ENCODE measurements at places on chromosomes 13 and 19.
A peak's percentile ranks its signal among the peaks of the same experiment; 100 is the strongest.

DNA sequence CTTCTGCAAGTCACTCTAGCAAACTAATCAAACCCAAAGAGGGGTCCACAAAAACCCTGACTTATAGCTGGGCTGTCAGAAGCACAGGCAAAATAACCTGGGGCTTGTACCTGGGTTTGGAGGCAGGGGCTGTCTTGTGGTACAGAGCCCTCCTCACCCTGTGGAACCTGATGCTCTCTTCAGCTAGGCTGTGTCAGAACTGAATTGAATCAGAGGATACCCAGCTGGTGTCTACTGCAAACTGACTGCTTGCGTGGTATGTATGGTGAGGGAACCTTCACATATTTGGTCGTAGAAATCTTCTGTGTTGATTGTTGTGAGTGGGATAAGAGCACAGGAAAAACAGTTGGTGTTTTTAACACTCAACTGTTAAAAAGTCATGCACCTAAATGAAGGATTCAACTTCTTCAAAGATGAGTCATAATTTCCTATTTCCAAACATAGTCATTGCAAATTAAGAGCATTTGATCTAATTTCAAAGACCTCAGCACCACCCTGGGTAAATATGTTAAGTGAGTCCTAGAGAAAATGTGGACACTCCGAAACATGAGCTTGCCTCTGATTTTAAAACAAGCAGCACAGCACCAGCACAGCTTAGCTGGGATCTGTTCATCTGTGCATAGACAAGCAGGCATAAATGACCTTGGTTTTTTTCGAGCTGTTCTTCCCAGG lies 840.2 kb downstream of the UQCRFS1 start:
- DNase-seq = no peak

GRCh38 chr13:48853728-48854102 lies 122.0 kb upstream of the FNDC3A start:
- peak; percentile 61 for DNase-seq

DNA sequence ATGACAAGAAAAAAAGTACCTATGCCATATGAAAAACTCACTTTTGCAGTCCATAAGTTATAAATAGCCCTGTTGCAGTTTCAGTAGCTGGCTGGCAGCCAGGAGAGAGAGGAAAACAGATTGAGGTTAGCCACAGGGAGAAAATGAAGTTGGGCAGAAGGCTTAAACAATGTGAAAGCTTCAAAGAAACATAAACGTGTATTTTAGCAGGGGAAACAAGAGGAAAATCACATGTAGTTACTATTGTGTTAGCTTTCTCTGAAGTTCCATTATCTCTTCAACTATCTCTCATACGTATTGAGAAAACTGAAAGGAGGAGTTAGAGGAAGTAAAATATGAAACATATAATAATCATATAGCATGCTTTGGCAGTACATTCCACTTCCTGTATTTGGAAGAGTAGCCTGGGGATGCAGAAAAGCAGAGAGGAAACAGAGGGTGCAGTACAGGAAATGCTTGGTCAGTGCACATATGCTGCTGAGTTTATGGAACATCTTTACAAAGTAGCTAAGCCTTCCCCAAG lies 1551.1 kb downstream of the EFNB2 start:
- peak; percentile 77 for DNase-seq

DNA sequence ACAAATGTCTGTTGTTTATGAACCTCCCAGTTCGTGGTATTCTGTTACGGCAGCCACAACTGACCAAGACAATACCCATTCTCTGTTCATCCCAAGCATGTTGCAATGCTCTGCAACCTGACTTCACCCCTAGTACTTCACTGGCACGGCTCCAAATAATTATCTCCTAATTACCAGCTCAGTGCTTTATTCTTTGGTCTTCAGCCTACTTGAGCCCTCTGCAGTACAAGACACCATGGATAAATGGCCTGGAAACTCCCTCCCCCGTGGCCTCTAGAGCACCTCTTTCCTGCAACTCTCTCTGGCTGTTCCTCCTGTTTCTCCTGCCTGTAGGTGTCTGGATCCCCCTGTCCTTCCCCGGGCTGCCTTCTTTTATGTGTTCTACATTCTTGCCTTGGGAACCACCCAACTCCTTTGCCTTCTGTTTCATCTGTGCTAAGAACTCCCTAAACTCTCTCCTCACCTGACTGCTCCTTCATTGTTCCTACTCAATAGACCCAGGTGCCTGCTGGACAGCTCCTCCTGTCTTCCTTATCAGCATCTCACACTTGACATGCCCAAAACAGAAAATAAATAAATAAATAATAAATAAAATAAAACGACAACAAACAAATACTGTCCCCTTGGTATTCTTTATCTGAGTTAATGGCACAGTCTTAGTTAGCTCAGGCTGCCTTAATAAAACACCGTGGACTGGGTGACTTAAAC lies 200.4 kb upstream of the IPO5 start:
- DNase-seq = no peak

GRCh38 chr13:44249431-44249836 lies 124.2 kb upstream of the SERP2 start:
- peak; percentile 75 for DNase-seq

GRCh38 chr13:101978552-101979315 lies 423.1 kb downstream of the FGF14 start:
- no peak for DNase-seq

DNA sequence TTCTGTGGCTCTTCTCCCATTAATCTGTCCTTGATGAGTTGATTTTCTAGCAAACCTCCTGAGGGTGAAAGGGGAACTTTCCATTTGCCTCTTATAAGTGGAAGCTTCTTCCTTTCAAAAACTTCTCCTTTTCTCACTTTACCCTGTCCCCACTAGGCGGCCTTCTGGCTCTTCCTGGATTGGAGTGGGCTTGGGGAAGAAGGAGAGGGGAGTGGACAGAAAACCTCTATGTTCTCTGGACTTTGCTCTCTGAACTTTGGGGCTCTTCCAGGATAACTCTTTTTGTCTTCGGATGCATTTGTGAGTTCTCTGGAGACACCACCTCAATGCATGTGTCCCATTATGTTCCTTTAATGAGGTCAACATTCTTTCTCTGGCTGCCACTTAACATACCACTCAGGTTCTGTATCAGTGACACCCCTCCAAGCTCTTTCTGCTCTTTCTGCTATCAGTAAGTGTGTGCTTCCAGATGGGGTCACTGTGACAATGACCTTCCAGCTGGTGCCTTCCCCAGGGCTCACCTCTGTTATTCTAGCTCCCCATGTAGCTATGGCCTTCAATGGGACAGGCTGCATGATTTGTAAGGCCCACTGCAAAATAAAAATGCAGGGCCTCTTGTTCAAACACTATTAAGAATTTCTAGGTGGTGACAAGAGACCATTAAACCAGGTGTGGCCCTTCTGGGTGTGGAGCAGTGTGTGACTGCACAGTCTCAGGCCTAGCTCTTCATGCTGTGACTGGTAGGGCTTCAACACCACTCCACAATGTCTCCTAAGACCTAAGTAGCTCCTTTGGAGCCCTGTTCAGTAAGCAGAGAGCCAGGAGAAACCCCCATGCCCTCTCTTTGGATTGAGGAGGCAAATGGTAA lies 389.2 kb downstream of the EFNB2 start:
- DNase-seq = no peak

DNA sequence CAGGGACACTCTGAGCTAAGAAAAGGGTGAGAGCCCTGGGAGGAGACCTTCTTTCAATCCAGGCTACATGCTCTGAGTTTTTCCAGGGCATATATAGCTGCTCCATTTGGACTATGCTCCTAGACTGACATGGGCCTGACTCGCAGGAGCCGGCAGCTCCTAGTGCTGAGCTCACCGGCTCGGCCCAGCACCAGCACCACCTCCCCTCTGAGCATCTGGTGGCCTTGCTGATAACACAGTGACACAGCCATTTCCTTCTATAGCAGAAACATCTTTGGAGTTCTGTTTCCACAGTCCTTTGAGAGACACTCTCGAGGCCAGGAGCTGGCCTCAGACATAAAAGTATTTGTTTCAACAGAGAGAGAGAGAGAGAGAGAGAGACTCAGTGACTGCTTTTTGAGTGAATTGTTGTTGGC lies 184.9 kb downstream of the TM9SF2 start:
- DNase-seq = peak; percentile 66

- no peak for DNase-seq
Observed at GRCh38 chr13:78764665-78765064, 105.7 kb upstream of the OBI1 start.

- DNase-seq = no peak
Observed at GRCh38 chr13:95192998-95193397, 108.3 kb downstream of the ABCC4 start.

- DNase-seq = no peak
Observed at GRCh38 chr13:97478247-97478646, 44.3 kb downstream of the RAP2A start.

DNA sequence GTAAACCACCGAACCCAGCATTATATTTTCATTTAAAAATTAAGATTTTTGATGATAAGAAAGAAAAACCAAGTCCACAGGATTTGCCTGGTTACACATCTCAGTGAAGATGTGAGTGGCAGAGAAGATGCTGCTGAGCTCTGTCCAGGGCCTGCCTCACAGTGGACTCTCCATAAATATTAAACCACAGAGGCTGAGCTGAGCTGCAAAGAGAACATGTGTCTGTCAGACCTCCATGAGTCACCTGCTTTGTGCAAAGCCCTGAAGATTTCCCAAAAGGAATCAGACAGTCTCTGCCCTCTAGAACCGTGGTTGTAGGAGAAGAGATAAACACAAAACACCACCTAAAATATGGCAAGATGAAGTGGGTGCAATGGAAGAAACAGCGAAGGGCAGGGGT lies 127.2 kb upstream of the TSC22D1 start:
- peak; percentile 73 for DNase-seq

- peak; percentile 79 for DNase-seq
Observed at GRCh38 chr13:35923347-35923746, 207.8 kb downstream of the DCLK1 start.

GRCh38 chr19:57900311-57900710 lies 11.5 kb upstream of the ZNF814 start:
- DNase-seq = no peak

DNA sequence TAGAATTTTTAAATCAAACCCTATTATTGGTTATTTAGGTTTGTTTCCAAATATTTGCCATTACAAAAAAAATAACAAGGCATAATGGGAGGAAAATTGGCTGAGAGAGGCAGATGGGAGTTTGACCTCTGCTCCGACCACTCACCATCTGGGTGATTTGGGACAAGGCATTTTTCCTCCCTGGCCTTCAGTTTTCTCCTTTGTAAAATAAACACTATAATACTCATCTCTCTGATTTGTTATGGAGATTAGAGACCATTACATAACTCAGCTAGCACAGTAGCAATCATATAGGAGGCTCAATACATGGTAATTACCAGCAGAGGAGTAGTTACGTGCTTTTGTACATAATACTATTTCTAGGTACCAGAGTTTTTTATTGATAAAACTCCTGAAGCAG lies 70.2 kb upstream of the STK24 start:
- DNase-seq = no peak

GRCh38 chr13:114108894-114109293 lies 23.5 kb downstream of the RASA3 start:
- DNase-seq = no peak

DNA sequence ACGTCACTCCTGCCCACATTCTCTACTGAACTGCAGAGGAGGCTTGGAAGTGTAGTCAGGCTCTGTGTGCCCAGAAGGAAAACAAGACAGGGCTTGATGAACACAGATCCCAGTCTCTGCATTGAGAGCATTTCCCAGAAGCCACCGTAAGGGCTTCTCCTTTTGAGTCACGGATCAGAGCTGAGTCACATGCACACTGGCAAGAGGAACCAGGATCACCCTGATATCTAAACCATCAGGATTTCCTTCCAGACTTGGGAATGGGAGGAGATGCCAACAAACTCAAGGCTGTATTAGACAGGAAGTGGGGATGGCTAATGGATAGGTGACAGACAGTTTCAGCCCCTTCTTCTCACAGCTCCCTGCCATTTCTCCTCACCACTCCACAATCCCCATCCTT lies 17.7 kb upstream of the FBXO17 start:
- DNase-seq = peak; percentile 77

GRCh38 chr19:41303954-41304353 lies 6.0 kb upstream of the CCDC97 start:
- DNase-seq = no peak

DNA sequence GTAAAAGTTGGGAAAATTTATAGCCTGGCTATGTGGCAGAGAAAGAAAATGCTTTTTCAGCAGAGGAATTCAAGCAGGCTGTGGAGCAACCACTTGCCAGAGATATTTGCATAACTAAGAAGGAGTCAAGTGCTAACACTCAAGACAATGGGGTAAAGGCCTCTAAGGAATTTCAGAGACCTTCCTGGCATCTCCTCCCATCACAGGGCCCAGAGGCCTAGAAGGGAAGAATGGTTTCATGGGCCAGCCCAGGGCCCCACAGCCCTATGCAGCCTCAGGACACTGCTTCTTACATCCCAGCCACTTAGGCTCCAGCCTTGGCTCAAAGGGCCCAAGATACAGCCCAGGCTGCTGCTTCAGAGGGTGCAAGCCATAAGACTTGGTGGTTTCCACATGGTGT lies 14.3 kb downstream of the SLC15A1 start:
- DNase-seq = no peak

DNA sequence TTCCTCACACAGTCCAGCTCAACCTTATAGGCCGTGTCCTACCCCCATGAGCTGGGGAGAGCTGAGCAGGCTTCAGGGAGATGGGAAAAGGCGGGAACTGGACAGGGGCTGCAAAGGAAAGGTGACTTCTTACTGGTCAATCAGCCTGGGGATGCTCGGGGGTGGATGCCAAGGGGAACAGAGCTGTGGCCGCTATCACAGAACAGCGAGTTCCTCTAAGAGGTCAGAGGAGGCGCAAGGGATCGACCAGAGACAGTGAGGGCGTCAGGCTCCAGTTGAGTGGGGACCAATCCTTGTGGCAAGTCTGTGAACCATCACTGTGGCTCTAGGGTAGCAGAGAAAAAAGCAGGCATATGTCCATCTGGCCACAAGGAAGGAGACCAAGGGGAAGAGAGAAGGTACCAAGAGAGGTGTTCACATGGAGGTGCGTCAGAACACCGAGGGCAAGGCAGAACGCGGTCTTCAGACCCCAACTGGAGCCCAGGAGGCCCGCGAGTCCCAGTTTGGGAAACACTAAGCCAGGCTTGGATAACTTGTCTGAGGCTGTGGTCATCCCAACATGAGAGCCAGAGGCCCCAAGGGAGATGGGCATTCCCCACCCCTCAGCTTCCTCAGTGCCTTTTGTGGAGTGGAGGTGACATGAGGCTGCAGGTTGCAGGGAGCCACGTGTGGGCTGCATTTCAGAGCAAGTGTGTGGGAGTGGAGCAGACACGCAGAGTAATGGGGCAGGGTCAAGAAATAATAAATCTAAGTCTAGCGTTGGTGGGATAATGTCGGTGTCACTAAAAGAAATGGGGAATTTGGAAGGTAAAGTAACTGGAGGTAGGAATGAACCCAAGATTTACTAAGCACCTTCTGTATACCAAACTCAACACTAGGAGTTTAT lies 3.9 kb downstream of the F10 start:
- DNase-seq = no peak

DNA sequence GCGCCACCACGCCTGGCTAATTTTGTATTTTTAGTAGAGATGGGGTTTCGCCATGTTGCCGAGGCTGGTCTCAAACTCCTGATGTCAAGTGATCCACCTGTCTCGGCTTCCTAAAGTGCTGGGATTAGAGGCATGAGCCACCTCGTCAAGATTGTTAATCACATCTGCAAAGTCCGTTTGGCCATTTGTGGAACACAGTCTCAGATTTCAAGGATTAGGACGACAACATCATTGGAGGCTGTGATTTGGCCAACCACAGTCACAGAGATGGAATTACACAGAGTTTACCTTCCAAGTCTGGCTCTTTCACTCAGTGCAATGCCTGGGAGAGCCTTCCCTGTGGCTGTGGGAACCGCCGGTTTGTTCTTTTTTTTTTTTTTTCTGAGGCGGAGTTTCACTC lies 17.8 kb downstream of the SULT2B1 start:
- peak; percentile 52 for DNase-seq

GRCh38 chr13:77300176-77301037 lies 26.5 kb downstream of the MYCBP2 start:
- DNase-seq = peak; percentile 80

Data from fibroblast of skin of right biceps (primary cell).